Sigmoid colon (tissue), 7 donors: ENCODE measurements at places on chromosomes 5 and 9. TPM values are rescaled to one million over a fixed set of nuclear protein-coding genes. Genes with fewer than 3 reads are reported as not detected.
A peak's percentile ranks its signal among the peaks of the same experiment; 100 is the strongest.

TERT gene
- not detected for total RNA-seq

DNA sequence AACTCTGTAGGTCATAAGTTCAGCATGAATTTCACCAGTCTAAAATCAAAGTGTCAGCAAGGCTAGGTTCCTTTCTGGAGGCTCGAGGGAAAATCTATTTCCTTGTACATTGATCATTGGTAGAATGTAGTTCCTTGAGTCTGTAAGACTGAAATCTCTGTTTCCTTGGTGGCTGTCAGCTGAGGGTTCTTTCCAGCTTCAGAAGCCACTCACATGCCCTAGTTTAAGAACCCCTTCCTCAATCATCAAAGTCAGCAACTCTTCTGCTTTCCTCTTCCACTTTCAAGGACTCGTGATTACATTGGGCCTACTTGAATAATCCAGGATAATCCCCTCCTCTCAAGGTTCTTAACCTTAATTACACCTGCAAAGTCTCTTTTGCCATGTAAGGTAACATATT is 4.9 kb upstream of the SCAMP1 start:
- H3K27me3 ChIP-seq = no peaks in the 10 kb centered on the region
- no peaks in the 10 kb centered on the region for H3K36me3 ChIP-seq
- H3K27ac ChIP-seq = no peak overlapping the region
- DNase-seq = no peak

GRCh38 chr5:160175438-160176218 is 53.7 kb upstream of the FABP6 start:
- no peak overlapping the region for H3K4me3 ChIP-seq
- no peaks in the 10 kb centered on the region for H3K36me3 ChIP-seq
- peak overlapping the region; percentile 39 for H3K27ac ChIP-seq
- no peaks in the 10 kb centered on the region for H3K27me3 ChIP-seq

DNA sequence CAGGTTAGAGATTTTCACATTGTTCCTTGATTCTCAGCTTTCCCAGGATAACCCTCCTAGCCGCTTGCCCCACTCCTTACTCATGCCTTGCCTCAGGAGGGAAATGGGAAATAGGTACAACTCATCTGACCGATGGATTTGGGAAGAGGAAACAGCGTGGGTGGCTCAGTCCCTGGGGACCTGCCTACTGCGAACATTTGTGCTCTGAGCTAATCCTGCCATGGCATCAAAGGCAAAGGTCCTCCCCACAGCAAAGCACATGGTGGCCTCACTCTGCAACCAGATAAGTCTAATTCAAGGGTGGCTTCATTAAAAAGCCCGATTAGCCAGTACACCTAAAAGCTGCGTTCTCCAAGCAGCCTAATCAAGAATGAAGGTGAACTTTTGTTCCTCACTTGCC is 82.4 kb upstream of the ADRA1B start:
- H3K4me3 ChIP-seq = no peak overlapping the region
- H3K36me3 ChIP-seq = no peaks in the 10 kb centered on the region
- no peak for DNase-seq
- H3K27ac ChIP-seq = no peak overlapping the region
- no peaks in the 10 kb centered on the region for H3K27me3 ChIP-seq

VCAN gene
- total RNA-seq = 47.1 TPM

IL17B gene
- total RNA-seq = 6.4 TPM

- no peaks in the 10 kb centered on the region for H3K27me3 ChIP-seq
- no peak overlapping the region for H3K4me3 ChIP-seq
- no peaks in the 10 kb centered on the region for H3K36me3 ChIP-seq
- no peak for DNase-seq
Observed at GRCh38 chr9:117516676-117517632, 102.1 kb upstream of the ASTN2 start.

NMUR2 gene
- not detected for total RNA-seq

CCL28 gene
- total RNA-seq = 1.7 TPM

NREP gene
- 37.5 TPM for total RNA-seq

DNA sequence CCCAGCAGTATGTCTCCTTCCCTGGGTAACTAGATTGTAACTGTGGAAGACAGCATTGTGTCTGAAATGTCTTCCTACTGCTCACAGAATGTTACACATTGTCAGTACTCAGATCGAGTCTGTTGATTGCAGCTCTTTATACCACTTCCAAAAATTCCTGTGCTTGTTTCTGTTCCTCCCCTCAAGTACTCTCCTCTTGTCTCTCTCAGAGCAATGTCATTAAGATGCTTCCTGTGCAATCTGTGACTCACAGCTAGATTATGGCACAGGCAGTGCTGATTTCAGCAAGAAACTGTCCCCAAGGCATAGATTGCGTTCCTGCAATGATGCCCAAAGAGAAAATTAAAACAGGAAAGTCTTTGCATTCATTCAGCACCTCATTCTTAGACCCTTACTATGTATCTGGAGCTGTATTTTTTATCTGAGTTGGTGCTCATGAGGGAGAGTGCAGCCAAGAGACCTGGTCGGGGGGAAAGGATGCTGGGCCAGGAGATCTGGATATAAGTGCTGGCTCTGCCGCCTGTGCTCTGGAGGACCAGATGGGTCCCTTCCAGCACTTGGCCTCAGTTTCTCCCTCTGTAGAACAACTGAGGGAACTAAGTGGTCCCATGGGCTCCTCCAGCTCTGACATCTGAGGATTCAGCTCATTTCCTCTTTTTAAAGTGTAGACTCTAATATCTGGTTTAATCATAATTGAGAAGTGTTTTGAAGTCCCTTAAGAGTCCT is 40.8 kb upstream of the GNPDA1 start:
- H3K4me1 ChIP-seq = no peaks in the 10 kb centered on the region
- no peaks in the 10 kb centered on the region for H3K27me3 ChIP-seq
- no peak overlapping the region for H3K27ac ChIP-seq
- H3K4me3 ChIP-seq = no peak overlapping the region
- no peaks in the 10 kb centered on the region for H3K36me3 ChIP-seq
- no peak for DNase-seq

GRCh38 chr9:107290619-107291018 is 7.5 kb downstream of the RAD23B start:
- no peak overlapping the region for H3K4me3 ChIP-seq
- H3K27me3 ChIP-seq = no peaks in the 10 kb centered on the region
- H3K4me1 ChIP-seq = peaks cover 93% of the 10 kb centered on the region
- H3K36me3 ChIP-seq = no peaks in the 10 kb centered on the region
- no peak for DNase-seq
- H3K27ac ChIP-seq = no peak overlapping the region

BRINP1 gene
- 0.28 TPM for total RNA-seq

RASEF gene
- total RNA-seq = 0.16 TPM

- H3K36me3 ChIP-seq = no peaks in the 10 kb centered on the region
- no peaks in the 10 kb centered on the region for H3K27me3 ChIP-seq
- no peak overlapping the region for H3K4me3 ChIP-seq
- H3K27ac ChIP-seq = no peak overlapping the region
Observed at GRCh38 chr5:1028481-1029281, 20.1 kb downstream of the NKD2 start.

DNA sequence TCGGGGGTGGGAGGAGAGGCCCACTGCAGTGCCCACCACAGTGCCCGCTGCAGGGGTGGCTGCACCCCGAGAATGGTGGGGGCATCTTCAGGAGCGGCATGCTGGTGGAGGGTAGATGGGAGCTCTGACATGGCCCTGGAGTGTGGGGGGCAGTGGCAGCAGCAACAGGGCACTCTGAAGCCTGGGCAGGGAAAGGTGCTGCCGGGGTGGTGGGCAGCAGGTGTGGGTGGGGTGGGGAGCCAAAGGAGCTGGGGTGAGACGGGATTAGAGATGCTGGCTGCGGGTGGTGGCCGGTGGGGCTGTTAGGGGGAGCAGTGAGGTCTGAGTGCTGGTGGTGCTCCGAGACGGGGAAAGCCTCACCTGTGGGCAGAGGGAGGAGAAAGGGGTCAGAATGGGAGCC is 18.0 kb downstream of the FAM193B start:
- no peak overlapping the region for H3K4me3 ChIP-seq
- peaks cover 6% of the 10 kb centered on the region for H3K36me3 ChIP-seq

- H3K27ac ChIP-seq = no peak overlapping the region
- no peak for DNase-seq
- H3K4me1 ChIP-seq = no peaks in the 10 kb centered on the region
- H3K27me3 ChIP-seq = no peaks in the 10 kb centered on the region
Observed at GRCh38 chr5:141672841-141673813, 8.9 kb downstream of the ARAP3 start.

PCDHB11 gene
- total RNA-seq = 3.1 TPM

IFNA21 gene
- total RNA-seq = not detected

GRCh38 chr5:59685191-59685530 is 208.4 kb downstream of the PDE4D start:
- no peaks in the 10 kb centered on the region for H3K27me3 ChIP-seq
- no peaks in the 10 kb centered on the region for H3K36me3 ChIP-seq
- H3K4me1 ChIP-seq = no peaks in the 10 kb centered on the region

ARRDC1 gene
- 25.3 TPM for total RNA-seq

NPDC1 gene
- 101 TPM for total RNA-seq

- no peak overlapping the region for H3K27ac ChIP-seq
- no peaks in the 10 kb centered on the region for H3K27me3 ChIP-seq
- DNase-seq = no peak
Observed at GRCh38 chr9:5971740-5972139, 43.7 kb downstream of the RANBP6 start.

GRCh38 chr9:126390923-126391322 is 64.3 kb downstream of the MVB12B start:
- no peak for DNase-seq
- H3K4me1 ChIP-seq = no peaks in the 10 kb centered on the region
- H3K36me3 ChIP-seq = no peaks in the 10 kb centered on the region
- no peak overlapping the region for H3K4me3 ChIP-seq
- no peaks in the 10 kb centered on the region for H3K27me3 ChIP-seq
- H3K27ac ChIP-seq = no peak overlapping the region

DNA sequence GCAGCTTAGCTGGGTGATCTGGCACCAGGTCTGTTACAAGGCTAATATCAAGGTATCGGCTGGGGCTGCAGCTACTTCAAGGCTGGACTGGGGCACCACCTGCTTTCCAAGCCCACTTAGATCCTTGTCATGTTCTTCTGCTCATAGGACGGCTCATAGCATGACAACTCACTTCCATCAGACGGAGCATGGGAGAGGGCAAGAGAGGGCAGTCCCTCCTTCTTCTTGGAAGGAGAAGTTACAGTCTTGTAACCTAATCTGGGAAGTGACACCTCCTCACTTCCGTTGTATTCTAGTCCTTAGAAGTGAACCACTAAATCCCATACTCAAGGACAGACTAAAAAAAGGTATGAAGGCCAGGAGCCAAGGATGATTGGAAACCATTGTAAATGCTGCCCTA is 258.2 kb downstream of the MAST4 start:
- H3K4me1 ChIP-seq = no peaks in the 10 kb centered on the region
- H3K27me3 ChIP-seq = no peaks in the 10 kb centered on the region
- no peaks in the 10 kb centered on the region for H3K36me3 ChIP-seq
- H3K27ac ChIP-seq = no peak overlapping the region
- no peak for DNase-seq

PDZD2 gene
- 11.7 TPM for total RNA-seq

CCNI2 gene
- 1.4 TPM for total RNA-seq

DNA sequence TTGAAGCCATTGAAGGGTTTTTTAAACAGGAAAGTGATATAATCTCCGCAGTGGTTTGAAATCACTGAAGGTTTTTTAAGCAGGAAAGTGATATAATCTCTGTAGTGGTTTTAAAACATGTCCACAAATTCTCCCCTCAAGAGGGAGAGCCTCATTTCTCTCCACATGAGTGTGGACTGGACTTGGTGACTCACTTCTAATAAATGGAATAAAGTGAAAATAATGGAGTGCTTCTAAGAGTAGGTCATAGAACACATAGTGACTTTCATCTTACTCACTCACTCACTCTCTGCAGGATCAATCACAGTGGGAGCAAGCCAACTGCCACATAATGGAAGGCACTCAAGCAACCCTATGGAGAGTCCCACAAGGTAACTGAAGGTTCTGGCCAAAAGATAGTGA is 12.0 kb downstream of the CTNNAL1 start:
- H3K4me3 ChIP-seq = no peak overlapping the region
- no peaks in the 10 kb centered on the region for H3K27me3 ChIP-seq
- no peak for DNase-seq
- no peaks in the 10 kb centered on the region for H3K4me1 ChIP-seq
- no peaks in the 10 kb centered on the region for H3K36me3 ChIP-seq

DNA sequence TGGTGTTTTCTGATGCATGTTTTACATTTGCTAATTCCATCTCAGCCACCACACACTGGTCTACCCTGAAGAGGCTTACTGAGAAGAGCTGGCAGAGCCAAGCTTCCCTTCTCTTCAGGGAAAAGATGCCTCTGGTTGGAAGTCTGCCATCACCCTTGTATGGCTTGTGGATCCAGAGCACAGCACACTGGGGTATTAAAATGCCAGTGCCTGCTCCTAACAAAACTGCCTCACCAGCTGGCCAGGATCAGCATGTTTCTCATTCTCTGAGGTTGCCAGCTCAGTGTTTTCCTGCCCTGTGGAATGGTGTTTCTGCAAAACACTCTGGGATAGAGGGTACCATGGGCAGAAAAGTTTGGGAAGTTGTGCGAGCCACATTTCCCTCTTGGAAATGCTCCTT is 31.6 kb upstream of the ZNF618 start:
- no peaks in the 10 kb centered on the region for H3K27me3 ChIP-seq
- H3K36me3 ChIP-seq = no peaks in the 10 kb centered on the region
- DNase-seq = no peak
- H3K4me1 ChIP-seq = no peaks in the 10 kb centered on the region

DNA sequence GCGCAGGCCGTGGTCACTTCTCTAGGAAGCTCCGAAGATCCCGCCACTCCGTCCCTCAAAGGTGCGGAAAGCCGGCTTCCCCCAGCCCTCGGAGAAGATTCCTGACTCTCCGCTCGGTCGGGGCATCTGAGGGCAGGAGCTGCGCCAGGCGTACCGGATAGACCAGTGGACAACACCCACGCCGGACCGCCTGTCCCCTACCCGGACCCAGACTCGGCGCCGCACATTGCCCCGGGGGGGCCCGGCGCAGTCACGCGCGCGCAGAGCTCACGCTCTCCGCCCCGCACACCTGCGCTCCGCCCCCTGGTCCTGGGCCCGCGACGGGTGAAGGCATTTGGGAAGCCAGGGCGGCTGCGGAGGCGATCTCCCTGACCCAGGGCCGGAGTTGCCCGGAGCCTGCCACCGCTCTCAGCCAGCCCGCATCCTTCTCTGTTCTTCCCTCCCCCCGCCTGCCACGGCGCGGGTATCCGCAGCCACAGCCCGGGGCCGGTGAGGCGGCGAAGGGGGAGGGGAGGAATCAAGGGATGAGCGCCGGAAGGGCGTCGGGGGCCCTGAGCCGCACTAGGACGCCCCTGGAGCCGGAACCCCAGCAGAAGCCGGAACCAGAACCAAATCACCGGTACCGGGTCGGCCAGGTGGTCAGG is 448 bp downstream of the RELL2 start:
- peaks cover 17% of the 10 kb centered on the region for H3K27me3 ChIP-seq
- H3K27ac ChIP-seq = peak overlapping the region; percentile 76
- no peak for DNase-seq
- peaks cover 8% of the 10 kb centered on the region for H3K36me3 ChIP-seq
- peak overlapping the region; percentile 75 for H3K4me3 ChIP-seq
- H3K4me1 ChIP-seq = peaks cover 32% of the 10 kb centered on the region
